Myocyte (in vitro differentiated cells): ENCODE measurements at places on chromosomes 11 and 22.

- DNase-seq: no peak
Measured at GRCh38 chr11:35160902-35161597, 22.1 kb downstream of the CD44 start.

GRCh38 chr11:45856044-45856468, 8.8 kb downstream of the CRY2 start:
- DNase-seq: no peak

- DNase-seq: no peak
Measured at GRCh38 chr22:33372875-33373274, 314.7 kb upstream of the SYN3 start.

GRCh38 chr11:96074551-96075310, 150.8 kb upstream of the MTMR2 start:
- DNase-seq: no peak

DNA sequence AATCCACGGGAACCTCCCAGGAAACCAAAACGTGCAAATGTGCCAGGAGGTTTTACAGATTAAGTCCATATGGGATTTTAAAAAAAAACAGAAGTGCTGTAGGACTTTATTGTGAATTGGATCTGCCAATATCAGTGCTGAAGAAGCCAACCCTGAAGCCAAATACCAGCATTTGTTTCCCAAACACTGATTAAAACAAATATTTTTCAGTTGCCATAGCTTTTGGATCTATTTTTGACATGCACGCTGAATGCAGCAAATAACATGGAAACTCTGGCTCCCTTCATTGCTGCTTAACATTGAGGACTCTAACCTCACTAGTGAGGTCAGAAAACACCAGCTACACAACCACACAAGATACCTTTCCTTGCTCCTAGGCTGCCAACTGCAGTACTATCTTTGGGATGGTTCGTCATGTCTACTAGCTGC, 28.4 kb upstream of the SIK2 start:
- DNase-seq: no peak

DNA sequence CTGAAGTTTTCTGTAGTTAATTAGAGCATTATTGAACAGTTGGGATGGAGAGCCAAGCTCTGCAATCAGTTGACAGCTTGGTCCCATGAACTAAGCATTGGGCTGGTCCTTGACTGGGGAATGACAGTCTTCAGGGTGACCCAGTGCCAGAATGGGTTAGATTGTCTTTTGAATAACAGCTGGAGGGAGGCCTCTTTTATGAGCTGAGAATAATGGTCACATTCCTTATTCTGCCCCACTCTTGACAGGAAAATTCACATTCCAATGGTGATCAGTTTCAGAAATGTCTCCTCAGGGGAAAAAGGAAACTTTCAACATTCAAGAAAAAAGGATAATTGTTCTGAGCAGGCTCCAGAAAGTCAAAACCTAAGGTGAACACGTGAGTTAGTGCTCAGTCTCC, 113.9 kb downstream of the KIRREL3 start:
- no peak for DNase-seq

DNA sequence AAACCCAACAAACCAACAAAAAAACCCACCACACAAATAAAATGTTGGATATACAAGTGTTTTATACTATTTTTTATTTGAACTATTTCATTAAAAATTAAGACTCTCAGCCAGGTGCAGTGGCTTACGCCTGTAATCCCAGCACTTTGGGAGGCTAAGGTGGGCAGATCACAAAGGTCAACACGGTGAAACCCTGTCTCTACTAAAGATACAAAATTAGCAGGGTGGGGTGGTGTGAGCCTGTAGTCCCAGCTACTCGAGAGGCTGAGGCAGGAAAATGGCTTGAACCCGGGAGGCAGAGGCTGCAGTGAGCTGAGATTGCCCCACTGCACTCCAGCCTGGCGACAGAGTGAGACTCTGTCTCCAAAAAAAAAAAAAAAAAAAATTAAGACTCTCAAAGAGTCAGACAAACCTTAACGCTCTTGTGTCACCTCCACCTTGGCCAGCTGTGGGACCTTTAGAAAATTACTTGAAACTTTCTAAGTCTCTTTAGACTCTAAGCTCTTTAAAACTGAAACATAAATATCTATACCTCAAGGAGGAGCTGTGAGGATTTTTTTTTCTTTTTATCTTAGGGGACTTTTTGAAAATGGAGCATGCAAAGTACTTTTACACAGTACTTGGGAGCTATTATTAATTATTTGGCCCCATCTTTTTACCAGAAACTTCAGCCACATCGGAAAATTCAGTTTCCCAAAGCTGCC, 68.4 kb upstream of the CLNS1A start:
- DNase-seq: no peak

DNA sequence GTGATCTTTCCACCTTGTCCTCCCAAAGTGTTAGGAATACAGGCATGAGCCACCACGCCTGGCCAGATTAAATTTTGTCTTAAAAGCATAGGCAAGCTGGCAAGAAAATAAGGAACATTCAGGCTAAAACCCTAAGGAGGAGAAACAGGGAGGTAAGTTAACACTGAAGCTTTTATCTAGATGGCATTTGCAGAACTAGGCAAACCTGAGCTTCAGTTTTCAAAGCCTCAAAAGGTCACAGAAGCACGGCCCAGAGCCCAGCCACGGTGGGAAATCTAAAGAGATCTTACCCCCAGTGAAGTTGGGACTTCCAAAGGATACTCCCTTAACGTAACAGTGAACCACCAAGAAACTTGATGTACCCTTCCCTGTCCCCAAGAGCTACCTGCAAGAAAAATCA, 28.4 kb downstream of the PC start:
- no peak for DNase-seq

DNA sequence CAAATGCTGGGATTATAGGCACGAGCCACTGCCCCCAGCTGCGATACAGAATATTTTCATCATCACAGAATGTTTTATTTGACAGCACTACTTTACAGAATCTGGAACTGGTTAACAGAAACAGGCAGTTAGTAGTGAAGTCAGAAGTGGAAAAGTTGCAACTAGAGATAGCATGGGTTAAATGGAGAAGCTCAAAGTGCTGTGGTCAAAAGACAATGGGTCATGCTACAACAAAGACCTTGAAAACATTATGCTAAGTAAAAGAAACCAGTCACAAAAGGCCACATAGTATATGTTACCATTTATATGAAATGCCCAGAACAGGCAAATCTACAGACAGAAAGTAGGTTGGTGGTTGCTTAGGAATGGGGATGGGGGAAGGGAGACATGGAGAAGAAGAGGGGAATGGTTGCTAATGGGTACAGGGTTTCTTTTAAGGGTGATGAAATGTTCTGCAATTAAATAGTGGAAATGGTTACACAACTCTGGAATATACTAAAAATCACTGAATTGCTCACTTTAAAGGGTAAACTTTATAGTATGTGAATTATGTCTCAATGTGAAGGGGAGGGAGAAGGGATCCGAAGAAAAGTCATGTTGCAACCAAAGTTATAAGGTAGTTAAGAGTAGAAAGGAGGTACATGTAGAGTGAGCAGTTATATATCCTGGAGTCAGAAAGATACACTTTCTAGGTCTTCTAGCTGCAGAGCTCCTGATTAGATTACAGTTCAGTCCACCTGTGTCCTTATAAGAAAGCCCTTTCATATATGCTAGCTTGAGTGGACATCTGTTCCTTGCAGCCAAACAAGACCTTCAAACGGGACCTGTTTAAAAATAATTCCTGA, 46.3 kb upstream of the RAPSN start:
- DNase-seq: no peak

DNA sequence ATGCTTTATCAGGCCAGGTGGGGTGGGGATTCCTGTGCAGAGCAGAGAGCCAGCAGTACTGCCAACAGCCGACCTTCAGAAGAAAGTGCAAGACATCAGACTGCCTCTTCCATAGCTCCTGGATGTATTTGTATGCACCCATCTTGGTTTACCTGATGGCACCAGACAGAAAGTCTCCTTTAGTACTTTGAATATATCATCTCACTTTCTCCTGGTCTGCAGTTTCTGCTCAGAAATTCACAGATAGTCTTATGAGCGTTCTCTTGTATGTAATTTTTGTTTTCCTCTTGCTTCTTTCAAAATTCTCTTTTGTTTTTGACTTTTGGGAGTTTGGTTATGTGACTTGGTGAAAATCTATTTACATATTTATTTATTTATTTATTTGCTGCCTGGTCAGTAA, 446.4 kb upstream of the CADM1 start:
- DNase-seq: no peak

GRCh38 chr11:72631806-72632731, 42.2 kb downstream of the PDE2A start:
- DNase-seq: peak; percentile 95

- DNase-seq: no peak
Measured at GRCh38 chr11:122160841-122161590, 45.0 kb upstream of the BLID start.

DNA sequence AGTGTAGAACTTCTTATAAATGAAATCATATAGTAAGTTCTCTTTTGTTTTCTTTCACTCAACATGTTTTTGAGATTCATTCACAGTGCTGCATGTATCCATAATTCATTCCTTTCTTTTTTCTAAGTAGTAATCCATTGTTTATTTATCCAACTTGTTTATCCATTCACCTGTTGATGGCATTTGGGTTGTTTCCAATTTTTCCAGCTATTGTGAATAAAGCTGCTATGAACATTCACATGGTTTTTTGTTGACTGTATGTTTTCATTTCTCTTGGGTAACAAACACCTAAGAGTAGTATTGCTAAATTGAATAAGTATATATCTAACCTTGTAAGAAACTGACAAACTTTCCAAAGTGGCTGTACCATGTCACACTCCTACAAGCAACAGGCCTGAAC, 23.5 kb downstream of the MRTFA start:
- DNase-seq: no peak

GRCh38 chr11:14506532-14506931, 6.9 kb upstream of the COPB1 start:
- peak; percentile 5 for DNase-seq

DNA sequence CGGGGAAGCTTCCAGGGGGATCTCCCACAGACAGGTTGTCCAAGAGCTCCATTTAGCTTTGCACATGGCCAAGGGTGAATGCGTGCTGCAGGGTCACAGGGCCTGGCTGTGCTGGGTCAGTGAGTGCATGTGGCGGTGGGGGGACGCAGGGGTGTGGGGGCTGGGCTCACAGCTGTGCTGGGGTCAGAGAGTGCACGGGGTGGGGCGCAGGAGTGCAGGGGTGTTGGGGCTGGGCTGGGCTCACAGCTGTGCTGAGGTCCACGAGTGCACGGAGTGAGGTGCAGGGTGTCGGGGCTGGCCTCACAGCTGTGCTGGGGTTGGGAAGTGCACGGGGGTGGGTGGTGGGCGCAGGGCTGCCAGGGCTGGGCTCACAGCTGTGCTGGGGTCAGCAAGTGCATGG, 557.7 kb downstream of the BRD1 start:
- no peak for DNase-seq

GRCh38 chr11:99422581-99423427, 402.1 kb downstream of the CNTN5 start:
- DNase-seq: no peak

DNA sequence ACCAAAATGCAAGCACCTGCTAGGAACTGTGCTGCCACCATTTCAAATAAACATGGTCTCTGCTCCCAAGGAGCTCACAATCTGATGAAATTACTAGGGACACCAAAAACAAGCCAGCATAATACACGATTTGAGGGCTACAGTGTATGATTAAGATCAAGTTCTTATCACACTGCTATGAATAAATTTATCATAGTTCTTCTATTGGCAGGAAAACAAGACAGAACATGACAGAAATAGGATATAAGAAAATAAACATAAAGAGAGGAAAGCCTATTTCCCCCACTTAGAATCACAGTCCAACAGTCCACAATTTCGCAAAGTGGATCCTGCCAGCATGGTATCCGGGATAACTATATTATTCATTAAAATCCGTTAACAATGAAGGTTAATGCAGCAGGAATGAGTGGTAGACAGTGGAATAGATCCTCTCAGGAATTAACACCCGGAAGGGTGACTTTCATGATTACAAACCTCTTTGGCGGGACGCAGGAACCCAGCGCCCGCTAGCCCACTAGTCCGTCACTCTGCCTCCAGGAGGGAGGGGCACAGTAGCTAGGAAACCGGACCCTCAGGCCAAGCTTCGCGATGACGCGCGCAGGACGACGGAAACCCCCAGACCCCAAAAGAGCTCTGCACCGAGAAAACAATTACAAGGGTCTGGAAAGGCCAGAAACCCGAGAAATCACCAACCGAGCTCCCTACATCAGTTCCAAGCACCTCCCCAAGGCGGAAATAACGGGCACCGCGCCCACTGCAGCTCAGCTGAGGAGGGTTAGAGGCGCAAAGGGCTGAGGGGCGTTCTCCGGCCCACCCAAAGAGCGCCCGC, 607 bp downstream of the CCDC82 start:
- no peak for DNase-seq

GRCh38 chr11:1289211-1289935, 20.1 kb downstream of the TOLLIP start:
- DNase-seq: no peak

DNA sequence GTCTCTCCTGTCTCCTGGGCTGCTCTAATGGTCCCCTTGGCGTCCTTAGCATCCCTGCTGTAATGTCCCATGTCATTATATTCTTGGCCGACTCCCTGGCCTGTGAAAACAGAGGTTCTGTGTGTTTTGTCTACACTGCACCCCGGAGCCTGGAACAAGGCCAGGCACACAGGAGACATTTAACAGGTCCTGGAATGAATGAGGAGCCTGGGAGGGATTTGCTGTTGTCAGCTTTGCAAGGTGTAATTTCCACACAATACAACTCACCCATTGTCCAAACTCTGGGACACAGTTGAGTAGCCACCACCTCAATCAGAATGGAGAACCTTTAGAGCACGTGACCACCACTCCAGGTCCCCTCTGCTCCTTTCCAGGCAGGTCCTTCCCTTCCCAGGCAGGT, 14.9 kb upstream of the PDGFB start:
- no peak for DNase-seq

DNA sequence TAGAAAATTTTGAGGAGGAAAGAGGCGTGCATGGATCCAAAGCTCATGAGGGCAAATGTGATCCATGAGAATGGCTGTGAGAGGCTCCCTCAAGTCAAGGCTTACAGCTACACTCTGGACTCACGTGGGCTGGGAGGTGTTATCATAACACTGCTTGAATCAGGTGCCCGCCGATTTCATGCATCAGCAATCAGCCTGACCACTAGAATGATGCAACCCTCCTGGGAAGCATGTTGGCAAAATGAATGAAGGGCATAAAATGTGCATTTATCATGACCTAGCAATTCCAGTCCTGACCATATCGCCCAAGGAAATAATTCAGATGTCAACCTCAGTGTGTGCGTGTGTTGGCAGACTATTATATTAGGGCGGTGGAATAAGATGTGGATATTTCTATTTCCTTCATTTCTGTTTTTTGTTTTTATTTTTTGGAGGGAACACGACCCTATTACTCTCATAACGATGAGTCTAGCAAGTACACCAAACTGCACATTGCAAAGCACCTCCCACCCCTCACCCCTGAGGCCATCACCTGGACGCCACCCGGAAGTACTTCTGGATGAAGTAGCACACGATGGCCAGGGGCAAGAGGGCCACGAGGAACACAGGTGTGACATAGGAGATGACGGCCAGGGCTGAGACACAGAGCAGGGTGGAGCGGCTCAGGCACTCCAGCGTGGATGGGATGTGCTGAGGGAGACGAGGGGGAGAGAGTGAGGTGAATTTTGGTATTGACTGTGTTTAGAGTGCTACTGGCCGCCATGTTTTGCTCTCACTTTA, 15.7 kb upstream of the KCNJ11 start:
- peak; percentile 39 for DNase-seq
